ENCODE measurements at places on chromosomes 7 and 10. TPM values are rescaled to one million over a fixed set of nuclear protein-coding genes. Genes with fewer than 3 reads are reported as not detected.

Gene MASTL
- 4.3 TPM for total RNA-seq

DNA sequence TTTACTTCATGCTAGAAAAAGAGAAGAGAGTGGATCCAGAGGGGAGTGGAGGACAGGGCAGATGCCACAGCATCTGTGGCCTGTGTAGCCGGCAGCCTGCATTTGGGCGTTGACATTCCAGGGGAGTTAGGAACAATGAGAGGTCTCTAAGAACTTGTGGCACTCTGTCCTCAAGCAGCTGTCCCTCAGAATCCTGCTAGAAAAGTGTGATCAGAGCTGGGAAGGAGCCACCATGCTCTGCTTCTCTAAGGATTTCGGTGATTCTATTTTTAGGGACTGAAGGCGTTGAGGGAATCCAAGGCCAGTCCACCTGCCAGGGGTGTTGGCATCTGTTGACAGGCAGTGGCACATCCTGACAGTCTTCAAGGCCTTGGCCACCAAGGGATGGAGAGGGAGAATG lies 7.6 kb downstream of the LRIT2 start:
- H3K27ac ChIP-seq: no peak overlapping the region
- no peaks in the 10 kb centered on the region for H3K27me3 ChIP-seq
- no peaks in the 10 kb centered on the region for H3K4me1 ChIP-seq
- no peak overlapping the region for H3K4me3 ChIP-seq

- peaks cover 11% of the 10 kb centered on the region for H3K4me1 ChIP-seq
- no peak overlapping the region for H3K4me3 ChIP-seq
- H3K27me3 ChIP-seq: no peaks in the 10 kb centered on the region
- H3K36me3 ChIP-seq: no peaks in the 10 kb centered on the region
- H3K27ac ChIP-seq: peak overlapping the region; percentile 83
- no peak for DNase-seq
These were observed 392.9 kb downstream of the KCNMA1 start for GRCh38 chr10:77244746-77245145.

DNA sequence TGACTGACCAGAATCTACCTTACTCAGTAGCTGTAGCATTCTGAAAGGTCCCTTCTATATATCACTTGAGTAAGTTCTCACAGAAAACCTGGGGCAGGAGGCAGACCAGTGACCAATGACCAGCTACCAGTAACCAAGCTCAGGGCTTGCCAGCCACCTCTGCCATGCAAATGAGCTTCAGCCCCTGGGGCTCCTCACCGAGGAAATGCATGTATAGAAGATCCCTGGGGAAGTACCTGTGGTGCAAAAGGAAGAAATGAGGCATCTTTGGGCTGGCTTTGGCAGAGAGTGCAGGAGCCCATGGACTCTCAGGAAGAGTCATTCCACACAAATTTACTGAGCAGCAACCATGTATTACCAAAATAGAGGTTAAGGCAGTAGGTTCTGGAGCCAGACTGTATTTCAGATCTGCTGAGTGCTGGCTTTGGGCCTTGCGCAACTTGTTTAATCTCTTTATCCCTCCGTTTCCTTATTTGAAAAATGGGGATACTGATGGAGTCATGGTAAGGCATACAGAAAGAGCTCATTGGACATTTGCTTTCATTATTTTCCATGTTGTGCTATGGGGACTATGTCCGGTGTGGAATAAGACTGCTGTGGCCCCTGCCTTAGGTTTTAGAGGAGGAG lies 41.1 kb upstream of the FAM204A start:
- no peaks in the 10 kb centered on the region for H3K4me1 ChIP-seq
- no peak for DNase-seq
- no peaks in the 10 kb centered on the region for H3K27me3 ChIP-seq
- no peak overlapping the region for H3K27ac ChIP-seq

GRCh38 chr10:11073410-11073809 lies 55.7 kb downstream of the CELF2 start:
- no peaks in the 10 kb centered on the region for H3K27me3 ChIP-seq
- DNase-seq: no peak
- H3K27ac ChIP-seq: no peak overlapping the region
- H3K4me1 ChIP-seq: peaks cover 39% of the 10 kb centered on the region
- H3K36me3 ChIP-seq: no peaks in the 10 kb centered on the region

DNA sequence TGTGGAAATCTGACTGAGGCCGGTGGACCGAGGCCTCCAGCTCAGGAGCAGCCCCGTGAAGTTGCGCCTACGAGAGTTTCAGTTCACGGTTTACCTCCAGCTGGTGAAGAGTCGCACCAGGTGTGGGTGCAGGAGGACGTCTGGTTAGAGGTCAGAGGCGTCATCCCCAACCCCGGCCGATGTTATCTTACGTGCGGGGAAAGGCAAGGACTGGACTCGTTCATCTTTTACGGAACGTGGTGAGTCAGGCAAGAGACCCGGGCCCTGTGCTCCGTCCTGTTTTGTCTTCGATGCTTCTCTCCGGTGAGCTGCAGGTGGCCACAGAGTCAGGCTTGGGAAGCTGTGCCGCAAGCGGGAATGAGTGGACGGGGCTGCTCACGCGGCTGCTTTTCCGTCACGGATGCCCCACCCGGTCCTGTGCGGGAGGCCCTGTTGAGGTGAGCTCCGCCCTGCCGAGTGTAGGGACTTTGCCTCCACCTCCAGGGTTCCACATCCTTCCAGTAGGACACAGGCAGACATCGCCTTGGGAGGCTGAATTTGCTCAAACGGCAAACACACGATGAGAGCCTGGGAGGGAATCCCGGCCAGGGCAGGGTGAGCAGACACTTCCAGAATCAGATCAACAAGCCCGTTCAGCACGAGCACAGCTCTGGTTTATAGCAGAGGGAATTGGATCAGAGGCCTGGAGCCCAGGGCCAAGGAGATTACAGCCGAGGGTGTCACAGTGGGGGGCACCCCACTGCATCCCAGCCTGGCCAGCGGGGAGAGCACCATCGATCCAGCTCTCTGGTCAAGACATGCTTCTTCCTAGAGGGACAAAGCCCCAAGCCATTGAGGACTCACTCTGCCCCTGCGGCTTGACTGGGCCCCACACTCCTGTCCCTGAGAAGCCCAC lies 50.1 kb upstream of the INPP5A start:
- peaks cover 32% of the 10 kb centered on the region for H3K4me1 ChIP-seq
- H3K36me3 ChIP-seq: no peaks in the 10 kb centered on the region
- DNase-seq: no peak
- H3K4me3 ChIP-seq: no peak overlapping the region
- H3K27ac ChIP-seq: no peak overlapping the region

DNA sequence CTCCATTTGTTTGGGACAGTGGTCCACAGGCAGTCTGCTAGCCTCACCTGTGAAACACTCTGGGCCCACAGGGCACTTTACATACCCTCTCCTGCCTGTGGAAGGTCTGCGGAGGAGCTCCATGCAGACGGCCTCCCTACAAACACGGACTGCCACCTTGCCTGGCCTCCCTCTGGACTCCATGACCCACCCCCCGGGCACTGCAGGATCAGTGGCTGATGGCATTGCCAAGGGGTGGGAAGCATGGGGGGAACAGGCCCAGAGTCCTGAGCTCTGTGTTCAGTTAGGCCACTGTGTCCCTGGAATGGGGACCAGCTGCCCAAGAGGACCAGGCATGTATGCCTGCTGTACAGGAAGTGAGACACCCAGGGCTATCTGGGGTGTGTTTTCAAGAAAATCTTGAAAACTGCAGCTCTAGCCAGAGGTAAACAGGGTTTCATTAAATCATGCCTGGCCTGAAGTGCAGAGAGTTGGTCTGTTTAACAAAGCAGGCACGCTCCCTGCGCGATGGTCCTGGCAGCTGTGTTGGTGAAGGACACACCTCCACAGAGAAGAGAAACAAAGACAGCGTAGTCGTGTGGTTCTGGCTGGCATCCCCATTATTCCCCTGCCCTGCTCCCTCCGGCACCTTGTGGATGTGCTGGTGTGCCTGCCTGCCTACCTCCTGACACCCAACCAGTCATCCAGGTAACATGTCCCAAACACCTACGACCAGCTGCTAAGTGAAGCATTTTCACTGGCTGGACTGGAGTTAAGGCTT lies 470.8 kb upstream of the ZMIZ1 start:
- H3K4me1 ChIP-seq: peaks cover 8% of the 10 kb centered on the region
- no peak for DNase-seq
- H3K36me3 ChIP-seq: no peaks in the 10 kb centered on the region
- H3K27ac ChIP-seq: no peak overlapping the region

Measured in esophagus muscularis mucosa (tissue), 4 donors.